Ovary (tissue), 10 donors: ENCODE measurements at places on chromosomes 6 and 20. TPM values are rescaled to one million over a fixed set of nuclear protein-coding genes. Genes with fewer than 3 reads are reported as not detected.

DNA sequence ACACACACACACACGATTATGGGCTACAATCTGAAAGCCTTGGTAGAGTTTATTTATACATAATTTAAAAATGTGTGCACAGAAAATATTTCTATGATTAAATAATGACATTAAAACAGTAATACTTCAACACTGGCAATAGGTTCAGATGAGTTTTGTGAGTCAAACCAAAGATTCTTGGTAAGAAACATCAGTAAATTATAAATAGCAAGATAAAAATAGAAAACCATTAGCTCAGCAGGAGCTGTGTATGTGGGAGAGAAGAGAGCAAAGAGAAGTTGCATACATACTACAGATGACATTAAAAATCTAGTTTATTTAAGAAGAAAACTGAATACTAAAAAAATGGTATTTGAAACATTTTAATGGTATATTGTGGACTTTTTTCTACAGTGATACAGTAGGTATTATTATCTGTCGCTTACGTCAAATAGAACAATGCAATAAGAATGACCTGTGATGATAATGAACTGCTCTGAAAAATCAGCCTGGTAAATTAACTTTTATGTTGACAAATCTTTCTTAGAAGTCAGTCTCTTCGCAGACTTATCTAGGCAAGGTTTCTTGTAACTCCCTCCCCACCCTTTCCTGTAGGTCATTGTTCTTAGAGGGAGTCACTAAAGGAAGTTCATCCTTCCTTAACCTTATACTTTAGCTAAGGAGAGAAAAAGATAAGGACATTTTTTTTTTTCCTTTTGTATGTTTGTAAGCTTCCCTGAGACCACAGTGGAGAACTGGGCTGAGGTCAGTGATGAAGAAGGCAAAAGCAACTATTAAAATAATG is 149.3 kb downstream of the GJA1 start:
- H3K27me3 ChIP-seq, result no peaks in the 10 kb centered on the region
- H3K27ac ChIP-seq, result no peak overlapping the region
- no peak overlapping the region for H3K4me3 ChIP-seq
- H3K4me1 ChIP-seq, result peaks cover 3% of the 10 kb centered on the region
- no peaks in the 10 kb centered on the region for H3K36me3 ChIP-seq
- no peak for DNase-seq

- DNase-seq, result no peak
- no peaks in the 10 kb centered on the region for H3K27me3 ChIP-seq
- H3K36me3 ChIP-seq, result no peaks in the 10 kb centered on the region
- no peak overlapping the region for H3K4me3 ChIP-seq
- no peaks in the 10 kb centered on the region for H3K4me1 ChIP-seq
Measured at GRCh38 chr6:12228447-12229146, 61.6 kb upstream of the EDN1 start.

DNA sequence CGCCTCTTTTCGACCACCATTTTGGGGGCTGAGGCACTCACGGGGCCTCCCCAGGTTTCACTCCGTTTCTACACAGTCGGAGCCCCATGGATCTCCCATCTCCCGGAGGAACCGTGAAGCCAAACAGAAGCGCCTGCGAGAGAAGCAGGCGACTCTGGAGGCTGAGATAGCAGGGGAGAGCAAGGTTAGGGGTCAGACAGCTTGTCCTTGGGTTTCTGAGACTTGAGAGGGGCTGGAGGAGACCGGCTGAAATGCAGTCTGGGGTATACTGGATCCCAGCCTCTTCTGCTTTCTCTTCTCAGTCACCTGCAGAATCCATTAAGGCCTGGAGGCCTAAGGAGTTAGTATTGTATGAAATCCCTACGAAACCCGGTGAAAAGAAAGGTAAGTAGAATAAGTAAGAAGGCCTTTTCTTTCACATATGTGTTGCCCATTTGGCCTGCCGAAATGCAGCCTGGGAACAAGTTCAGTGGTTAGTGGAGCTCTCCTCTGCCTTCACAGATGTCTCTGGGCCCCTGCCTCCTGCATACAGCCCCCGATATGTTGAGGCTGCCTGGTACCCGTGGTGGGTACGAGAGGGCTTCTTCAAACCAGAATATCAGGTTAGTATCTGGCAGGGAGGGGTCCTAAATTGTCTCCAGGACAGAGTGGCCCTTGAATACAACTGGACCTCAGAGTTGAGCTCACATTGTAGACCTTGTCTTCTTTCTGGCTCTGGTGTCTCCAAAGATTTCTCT is 984 bp downstream of the VARS2 start:
- peak overlapping the region; percentile 60 for H3K4me3 ChIP-seq
- H3K36me3 ChIP-seq, result no peaks in the 10 kb centered on the region
- peak; percentile 45 for DNase-seq
- H3K4me1 ChIP-seq, result peaks cover 5% of the 10 kb centered on the region

The TMEM63B gene
- total RNA-seq, result 15.0 TPM

- H3K4me1 ChIP-seq, result no peaks in the 10 kb centered on the region
- H3K36me3 ChIP-seq, result no peaks in the 10 kb centered on the region
- H3K27ac ChIP-seq, result no peak overlapping the region
- H3K4me3 ChIP-seq, result no peak overlapping the region
- no peak for DNase-seq
Measured at GRCh38 chr6:707576-708236, 14.8 kb upstream of the EXOC2 start.

DNA sequence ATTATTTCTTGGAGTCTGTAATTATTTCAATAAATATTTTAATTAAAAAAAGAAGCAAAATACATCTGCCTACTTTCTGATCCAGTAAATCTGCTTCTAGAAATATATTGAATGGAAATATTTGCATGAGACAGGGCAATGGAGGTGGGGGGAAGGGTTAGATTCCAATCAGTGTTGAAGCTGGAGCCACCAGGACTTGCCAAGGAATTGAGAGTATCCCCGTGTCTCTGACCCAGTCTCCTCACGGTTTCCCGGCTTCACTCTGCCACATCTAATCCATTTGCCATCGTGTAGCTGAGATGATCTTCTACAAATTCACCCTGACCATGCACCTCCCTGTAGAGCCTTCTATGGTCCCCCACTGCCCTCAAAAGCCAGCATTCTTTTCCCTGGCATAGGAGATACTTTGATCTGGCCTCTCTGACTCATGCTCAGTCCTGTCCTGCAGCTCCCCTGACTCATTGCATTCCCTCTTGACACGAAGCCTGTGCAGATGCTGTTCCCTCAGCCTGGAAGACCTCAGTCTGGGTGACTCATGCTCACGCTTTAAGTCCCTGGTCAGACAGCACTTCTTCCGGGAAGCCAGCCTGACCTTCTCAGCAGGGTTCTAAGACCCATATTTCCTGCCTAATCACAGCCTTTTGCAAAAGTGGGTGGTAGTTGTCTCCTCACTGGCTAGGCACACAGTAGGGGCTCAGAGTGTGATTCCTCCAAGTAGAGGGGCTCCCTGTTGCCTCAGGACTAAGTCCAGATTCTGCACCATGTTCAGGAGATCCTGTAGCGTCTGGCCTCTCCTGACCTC is 23.0 kb upstream of the FKBP1A start:
- no peak overlapping the region for H3K4me3 ChIP-seq
- H3K27me3 ChIP-seq, result no peaks in the 10 kb centered on the region
- no peak for DNase-seq
- no peak overlapping the region for H3K27ac ChIP-seq
- H3K36me3 ChIP-seq, result no peaks in the 10 kb centered on the region

DNA sequence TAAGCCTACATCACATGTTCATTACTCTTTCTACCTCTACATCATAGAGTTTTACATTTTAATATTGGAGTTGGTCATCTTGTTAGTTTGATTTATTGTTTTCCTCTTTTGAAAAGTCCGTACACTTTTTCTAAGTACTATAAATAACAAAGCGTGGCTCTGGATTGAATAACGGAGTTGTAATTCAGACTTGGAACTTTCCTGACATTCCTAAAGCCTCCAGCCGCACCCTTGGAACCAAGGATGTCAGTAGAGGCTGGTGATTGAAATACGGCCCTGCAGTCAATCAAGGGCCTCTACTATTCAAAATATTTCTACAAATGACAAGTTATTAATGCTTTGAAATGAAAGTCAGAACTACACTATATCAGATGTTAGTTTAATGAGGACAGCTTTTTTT is 301.9 kb upstream of the TBX18 start:
- no peak overlapping the region for H3K27ac ChIP-seq
- DNase-seq, result no peak
- no peaks in the 10 kb centered on the region for H3K4me1 ChIP-seq

GRCh38 chr20:59813948-59814839 is 119.2 kb downstream of the SYCP2 start:
- H3K4me1 ChIP-seq, result peaks cover 5% of the 10 kb centered on the region
- H3K27ac ChIP-seq, result no peak overlapping the region
- H3K4me3 ChIP-seq, result no peak overlapping the region
- no peaks in the 10 kb centered on the region for H3K27me3 ChIP-seq

The SLC52A3 gene
- total RNA-seq, result 3.0 TPM

- peaks cover 9% of the 10 kb centered on the region for H3K4me1 ChIP-seq
- H3K27me3 ChIP-seq, result no peaks in the 10 kb centered on the region
- DNase-seq, result no peak
- H3K27ac ChIP-seq, result peak overlapping the region; percentile 78
- H3K36me3 ChIP-seq, result no peaks in the 10 kb centered on the region
- H3K4me3 ChIP-seq, result no peak overlapping the region
Measured at GRCh38 chr20:35771367-35771688, 487 bp upstream of the PHF20 start.

DNA sequence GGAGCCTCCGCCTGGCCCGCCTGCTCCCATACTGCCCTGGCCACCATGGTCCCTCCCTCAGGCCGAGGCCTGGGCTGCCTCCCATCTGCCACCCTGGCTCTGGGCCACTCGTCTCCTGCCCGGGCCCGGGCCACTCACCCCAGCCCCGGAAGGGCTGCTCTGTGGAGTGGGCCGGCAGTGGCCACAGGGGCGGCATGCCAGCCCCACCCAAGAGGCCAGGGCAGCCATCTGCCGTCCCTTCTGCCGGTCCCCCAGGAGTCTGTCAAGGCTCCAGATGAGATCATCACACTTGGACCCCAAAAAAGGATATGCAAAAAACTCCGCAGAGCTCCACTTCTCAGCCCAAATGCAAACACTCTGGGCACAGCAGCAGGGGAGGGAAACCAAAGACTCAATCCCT is 23.8 kb upstream of the TLDC2 start:
- no peak overlapping the region for H3K4me3 ChIP-seq
- H3K27ac ChIP-seq, result no peak overlapping the region
- H3K27me3 ChIP-seq, result no peaks in the 10 kb centered on the region
- H3K36me3 ChIP-seq, result no peaks in the 10 kb centered on the region
- no peak for DNase-seq

- H3K4me1 ChIP-seq, result no peaks in the 10 kb centered on the region
- no peak overlapping the region for H3K27ac ChIP-seq
- no peaks in the 10 kb centered on the region for H3K36me3 ChIP-seq
- H3K4me3 ChIP-seq, result no peak overlapping the region
Measured at GRCh38 chr20:44135012-44135412, 52.0 kb downstream of the JPH2 start.

DNA sequence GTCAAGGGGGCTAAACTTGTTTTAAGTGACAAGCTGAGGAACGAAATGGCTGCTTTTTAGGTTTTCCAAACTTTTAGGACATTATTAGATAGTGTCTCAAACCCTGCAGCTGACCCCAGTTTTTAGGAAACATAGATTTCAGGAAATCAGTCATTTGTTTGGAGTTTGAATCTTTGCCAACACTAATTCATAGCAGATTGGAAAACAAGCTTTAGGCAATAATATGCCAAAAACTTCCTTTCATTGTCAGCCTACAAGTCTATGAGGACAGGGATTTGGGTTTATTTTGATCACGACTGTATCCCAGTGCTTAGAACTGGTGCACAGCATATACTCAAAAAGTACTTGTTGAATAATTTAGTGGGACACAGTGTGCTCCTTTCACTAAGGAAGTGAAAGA is 123.2 kb downstream of the TINAG start:
- no peak for DNase-seq
- H3K4me3 ChIP-seq, result no peak overlapping the region
- no peak overlapping the region for H3K27ac ChIP-seq
- H3K4me1 ChIP-seq, result no peaks in the 10 kb centered on the region
- no peaks in the 10 kb centered on the region for H3K27me3 ChIP-seq

The NPBWR2 gene
- total RNA-seq, result not detected

The STX7 gene
- total RNA-seq, result 23.4 TPM

The DEFB123 gene
- total RNA-seq, result not detected

DNA sequence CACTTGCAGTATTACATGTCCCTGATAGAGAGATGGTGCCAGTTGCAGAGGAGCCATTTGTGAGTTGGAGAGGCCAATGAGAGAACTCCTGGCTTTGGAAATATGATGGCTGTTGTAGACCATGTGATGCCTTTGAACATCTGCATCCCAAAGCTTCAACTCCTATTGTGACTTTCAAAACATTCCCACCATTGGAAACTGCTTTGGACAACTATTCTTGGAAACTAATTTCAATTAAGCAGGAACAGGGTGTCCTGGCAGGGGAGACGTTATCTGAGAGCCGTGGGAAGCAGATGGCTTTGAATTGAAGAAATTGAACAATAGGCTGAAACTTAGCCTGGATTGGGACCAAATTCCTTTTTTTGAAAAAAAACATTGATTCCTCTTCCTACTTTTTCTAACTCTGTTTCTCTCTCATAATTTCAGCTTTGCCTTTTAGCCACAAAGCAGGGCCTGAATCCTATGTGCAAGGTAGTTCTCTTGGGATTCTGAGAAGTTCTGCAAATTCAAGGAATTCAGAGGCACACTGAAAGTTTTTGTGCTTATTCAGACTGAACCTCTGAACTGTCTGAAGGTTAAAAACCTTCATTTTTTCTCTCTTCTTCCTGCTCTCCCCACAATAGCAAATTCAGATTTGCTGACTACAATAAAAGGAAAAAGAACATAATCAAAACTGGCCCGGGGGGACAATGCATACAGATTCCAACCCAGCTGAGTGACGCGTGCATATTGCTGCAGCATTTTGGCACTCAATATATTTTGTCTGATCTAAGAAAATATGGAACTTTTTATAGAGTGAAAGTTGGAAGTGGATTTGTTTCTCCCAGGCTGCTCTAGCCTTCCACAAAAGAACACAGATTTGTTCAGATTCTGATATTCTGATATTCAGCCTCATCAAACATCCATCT is 720.4 kb upstream of the CHD6 start:
- peaks cover 2% of the 10 kb centered on the region for H3K4me1 ChIP-seq
- no peaks in the 10 kb centered on the region for H3K36me3 ChIP-seq
- H3K4me3 ChIP-seq, result no peak overlapping the region
- DNase-seq, result no peak
- no peak overlapping the region for H3K27ac ChIP-seq

The STXBP5 gene
- total RNA-seq, result 10.4 TPM

The MCCD1 gene
- not detected for total RNA-seq
